ENCODE measurements at places on chromosomes 3 and 15.

DNA sequence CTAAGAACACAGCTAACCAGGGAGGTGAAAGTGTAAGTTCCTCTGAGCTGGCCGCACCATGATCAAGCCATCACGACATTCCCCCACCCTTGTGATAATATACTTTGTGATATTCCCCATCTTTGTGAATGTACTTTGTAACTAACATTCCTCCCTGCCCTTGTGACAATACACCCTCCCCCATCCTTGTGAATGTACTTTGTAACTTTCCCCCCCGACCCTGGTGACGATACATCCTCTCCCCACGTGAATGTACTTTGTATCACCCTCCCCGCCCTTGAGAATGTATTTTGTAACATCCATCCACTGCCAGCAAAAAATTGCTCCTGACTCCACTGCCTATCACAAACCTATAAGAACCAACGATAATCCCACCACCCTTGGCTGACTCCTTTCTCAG, 20.2 kb upstream of the OR5H6 start:
- DNase-seq: no peak

DNA sequence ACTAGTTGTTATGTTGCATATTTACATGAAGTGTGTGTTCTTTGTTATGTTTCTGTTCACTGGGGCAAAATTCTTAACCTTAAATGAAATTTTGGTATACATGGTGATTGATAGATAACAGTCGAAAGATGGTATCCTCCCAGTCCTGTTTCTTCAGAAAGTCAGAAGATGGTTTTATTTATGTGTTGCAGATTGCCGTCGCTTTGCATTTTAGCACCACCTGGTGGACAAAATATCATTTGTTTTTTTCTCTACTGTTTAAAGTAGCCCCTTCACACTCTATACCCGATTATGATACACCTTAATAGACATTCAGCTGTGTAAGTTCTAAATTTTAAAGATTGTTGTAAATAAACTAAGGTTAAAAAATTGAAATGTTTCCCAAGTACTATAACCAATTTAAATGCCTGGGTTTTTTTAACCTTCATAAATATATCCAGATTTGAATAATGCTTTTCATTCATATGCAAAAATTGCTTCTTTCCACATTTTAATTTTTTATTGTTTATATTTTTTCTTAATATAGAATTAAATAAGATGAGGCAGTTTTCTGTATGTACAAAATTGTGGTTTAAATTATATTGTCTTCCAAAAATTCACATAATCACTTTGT, 152.2 kb downstream of the ALCAM start:
- DNase-seq: peak; percentile 54

GRCh38 chr3:140114789-140115080, 179.8 kb downstream of the CLSTN2 start:
- no peak for DNase-seq

GRCh38 chr15:72919936-72920465, 132.3 kb upstream of the NEO1 start:
- DNase-seq: no peak

- no peak for DNase-seq
Measured at GRCh38 chr3:107506458-107506857, 16.3 kb upstream of the BBX start.

GRCh38 chr3:17882981-17883380, 140.6 kb upstream of the TBC1D5 start:
- DNase-seq: no peak

DNA sequence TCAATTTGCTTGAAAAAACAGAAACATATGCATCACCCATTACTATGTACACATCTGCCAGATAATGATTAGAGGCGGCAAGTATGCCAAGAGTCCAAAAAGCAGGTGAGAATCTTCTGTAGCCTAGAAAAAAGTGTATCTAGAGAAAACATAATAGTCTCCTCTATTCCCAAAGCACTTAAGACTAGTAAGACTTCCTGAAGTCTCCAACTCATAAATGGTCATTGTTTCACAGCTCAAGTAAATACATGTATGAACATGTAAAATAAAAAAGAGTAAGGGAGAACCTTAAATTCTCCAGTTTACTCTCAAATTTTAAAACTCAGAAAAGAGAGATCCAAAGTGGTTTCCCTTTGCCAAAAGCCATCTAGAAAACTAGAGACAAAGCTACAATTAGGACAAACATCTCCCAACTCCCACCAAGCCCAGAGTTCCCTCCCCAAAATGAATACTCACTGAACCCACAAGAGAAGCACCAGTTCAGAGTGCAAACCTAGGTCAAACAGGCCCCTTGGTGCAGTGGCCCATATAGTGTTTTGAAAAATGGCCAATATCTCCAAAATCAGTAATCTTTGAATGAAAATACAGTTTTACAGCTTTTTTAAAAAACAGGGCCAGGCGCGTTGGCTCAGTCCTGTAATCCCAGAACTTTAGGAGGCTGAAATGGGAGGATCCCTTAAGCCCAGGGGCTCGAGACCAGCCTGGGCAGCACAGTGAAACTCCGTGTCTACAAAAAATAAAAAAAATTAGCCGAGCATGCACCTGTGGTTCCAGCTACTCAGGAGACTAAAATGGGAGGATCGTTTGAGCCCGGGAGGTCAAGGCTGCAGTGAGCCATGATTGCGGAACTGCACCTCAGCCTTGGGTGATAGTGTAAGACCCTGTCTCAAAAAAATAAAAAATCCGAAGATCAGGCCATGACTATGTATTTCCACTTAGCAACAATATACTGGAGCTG, 11.0 kb upstream of the MAP4 start:
- DNase-seq: no peak

DNA sequence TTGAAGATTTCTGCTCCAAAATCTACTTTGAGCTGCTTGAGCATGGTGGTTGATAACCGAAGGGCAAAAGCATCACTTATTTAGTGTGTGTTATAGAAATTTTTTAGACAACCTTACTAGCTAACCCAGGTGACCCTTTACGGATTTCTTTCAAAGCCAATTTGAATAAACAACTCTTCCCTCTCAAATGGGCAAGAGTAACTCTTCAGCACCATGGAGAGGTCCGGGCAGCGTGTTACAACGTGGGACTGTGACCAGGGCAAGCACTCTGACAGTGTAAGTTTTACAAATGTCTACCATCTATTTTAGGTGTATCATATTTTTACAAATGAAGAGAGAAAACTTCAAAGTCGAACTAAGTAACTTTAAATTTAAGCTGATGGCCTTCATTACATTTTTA, 471.8 kb downstream of the MFSD1 start:
- no peak for DNase-seq

DNA sequence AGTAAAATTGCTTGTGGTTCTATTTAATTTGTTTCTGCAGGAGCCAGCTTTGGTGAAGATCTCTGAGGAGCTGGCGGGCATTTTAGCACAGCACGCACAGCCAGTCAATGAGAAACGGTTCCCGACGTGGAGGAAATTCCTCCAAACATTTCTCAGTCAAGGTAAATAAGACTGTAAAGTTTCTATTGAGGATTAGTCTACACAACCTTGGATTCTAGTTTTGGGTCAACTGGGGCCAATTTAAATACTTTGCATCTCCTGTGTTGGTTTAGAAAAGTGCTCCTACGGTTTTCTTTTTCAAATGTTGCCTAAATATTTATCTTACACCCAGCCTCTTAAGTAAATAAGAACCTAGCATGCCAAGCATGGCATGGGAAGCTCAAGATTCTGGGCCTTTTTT, 104.0 kb upstream of the C15orf61 start:
- DNase-seq: no peak

DNA sequence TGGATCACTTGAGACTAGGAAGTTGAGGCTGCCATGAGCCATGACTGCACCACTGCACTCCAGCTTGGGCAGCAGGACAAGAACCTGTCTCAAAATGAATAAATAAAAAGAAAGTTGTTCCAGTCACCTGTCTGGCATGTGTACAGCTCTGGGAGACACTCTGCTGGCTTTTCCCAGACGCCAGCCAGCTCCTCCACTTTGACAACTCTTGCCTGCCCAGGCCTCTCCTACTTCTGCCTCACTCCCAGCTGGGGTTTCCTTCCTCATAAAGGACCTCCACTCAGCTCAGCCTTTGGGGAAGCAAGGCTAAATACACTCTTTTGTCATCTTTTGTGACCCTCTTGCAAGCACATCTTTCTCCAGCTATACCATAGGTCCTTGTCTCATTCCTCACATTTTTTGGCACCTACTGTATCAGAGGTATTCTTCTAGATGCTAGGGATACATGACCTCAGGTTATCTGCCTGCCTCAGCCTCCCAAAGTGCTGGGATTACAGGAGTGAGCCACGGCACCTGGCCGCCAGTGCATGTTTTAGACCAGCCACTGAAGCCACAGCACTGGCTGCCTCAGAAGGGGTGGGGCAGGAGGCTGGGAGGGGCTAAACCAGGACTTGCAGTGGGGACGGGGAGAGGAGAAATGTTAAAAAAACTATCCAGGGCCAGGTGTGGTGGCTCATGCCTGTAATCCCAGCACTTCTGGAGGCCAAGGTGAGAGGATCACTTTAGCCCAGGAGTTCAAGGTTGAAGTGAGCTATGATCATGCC, 10.0 kb upstream of the ELP6 start:
- no peak for DNase-seq

GRCh38 chr3:71780430-71780829, 4.5 kb downstream of the PROK2 start:
- no peak for DNase-seq

DNA sequence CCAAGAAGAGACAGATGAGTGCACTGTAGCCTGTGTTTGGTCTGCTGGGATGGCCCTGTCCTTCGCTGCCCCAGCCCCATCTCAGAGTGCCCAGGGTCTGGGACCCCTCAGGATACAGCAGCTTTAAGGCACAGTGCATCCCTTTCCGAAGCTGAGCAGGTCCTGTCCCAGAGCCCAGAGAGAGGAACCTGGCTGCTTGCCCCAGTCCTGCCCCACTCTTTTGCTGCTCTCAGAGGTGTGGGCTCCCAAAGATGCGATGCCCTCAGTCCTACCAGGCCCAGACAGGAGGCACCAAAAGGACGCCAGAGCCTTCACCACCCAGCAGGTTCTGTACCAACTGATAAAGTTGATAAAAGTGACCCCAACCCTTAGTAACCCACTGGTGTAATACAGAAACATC, 8.2 kb downstream of the PLCD1 start:
- no peak for DNase-seq

DNA sequence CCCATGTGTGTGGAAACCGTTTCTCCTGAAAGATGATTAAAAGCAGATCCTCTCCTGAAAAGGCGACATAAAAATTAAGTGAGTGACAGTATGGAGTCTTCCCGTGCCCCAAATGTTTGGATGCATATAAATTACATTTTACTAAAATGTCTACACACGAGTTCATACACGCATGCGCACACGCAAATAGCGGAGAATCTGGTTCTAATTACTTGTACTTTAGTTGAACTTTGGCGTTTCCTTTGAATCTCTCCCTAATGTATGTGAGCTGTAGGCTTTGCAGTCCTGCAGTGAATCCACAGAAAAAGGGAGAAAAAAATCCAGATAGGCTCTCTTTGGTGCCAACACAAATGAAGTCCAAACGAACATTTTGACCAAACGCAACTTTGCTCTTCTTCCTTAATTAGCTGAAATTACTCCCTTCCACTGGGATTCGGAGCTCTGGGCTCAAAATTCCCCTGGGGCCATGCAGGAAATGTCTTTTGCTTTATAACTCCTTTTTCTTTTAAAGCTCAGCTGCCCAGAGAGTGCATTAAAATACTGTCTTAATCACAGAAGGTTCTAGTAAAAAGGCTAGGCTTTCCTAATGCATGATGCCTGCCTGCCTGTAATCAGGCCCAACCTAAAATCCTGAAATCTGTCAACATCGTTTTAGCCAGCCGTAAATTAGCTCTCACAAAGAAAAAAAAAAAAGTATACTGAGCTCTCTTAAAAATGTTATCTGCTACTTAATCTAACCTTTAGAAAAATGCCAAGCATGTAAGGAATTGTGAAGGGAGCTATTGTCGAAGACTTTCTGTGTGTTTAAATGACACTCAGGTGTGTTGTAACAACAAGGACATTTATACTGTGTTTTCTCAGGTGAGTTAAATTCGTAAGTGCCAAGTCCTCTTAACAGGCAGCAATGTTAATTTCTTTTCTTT, 26.2 kb downstream of the RARB start:
- no peak for DNase-seq

DNA sequence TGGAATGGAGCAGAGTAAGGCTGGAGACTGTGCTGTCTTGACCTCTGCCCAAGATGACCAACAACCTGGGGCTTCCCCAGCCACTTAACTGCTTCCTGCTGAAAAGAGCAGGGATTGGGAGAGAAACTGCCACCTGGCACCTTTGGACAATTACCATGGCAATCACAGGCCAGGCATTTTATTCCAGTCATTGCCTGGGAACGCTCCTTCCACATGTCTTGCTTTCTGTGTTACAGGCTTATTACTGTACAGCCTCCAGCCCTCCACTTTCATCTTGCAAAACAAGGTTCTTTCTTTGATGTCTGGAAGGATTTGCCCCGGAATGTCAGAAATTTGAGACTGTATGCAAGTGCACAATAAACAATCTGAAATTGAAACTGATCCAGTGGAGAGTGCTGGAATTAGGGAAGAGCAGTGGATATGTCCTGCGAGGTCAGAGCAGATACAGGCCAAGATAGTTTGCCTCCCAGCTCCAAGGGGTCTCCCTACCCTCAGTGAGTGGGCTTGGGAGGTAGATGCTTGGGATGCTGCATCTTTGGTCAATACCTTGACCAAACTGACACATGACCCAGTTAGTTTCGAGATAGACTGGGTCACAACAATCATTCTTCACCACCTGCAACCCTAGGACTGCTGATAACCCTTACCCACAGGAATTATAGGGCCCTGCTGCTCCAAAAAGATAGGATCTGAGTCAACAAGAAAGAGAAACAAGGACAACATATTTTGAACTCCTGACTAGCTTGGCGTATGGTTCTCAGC, 2.7 kb downstream of the PPP1R14D start:
- DNase-seq: no peak

- DNase-seq: no peak
Measured at GRCh38 chr3:180626844-180627243, 24.9 kb downstream of the TTC14 start.

DNA sequence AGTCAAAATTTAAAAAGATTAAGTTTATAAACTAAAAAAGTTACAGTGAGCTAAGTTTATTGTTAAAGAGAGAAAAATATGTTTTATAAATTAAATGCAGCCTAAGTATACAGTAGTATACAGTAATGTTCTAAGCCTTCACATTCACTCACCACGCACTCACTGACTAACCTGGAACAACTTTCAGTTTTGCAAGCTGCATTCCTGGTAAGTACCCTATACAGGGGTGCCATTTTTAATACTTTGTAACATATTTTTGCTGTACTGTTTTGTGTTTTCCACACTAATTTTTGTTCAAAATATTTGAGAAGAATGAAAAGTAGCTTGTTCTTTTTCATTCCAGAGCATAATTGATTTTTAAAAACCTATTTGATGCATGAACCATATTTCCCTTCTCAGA, 524.9 kb downstream of the RBMS3 start:
- no peak for DNase-seq

DNA sequence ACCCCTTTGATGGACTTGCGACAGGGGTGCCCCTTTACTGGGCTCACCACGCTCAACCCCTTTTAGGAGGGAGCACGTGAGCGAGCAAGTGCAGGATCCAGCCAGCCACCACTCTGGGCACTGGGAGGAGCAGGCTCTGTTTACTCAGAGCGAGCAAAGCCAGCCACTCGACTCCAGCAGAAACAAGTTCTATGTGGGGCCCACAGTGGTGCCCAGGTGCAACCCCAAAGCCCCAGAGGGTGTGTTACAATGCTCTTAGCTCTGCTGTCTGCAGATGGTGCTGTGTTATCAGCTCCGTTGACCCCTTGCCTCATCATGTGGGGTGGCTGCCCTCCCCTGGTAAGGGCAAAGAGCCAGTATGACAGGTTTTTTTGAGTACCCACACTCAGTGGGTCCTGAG, 120.3 kb upstream of the SUCLG2 start:
- no peak for DNase-seq

GRCh38 chr15:90188914-90189748, 12.0 kb upstream of the SEMA4B start:
- no peak for DNase-seq

- DNase-seq: no peak
Measured at GRCh38 chr3:50297384-50297775, 1.8 kb downstream of the HYAL3 start.

All from HCT116 (cell line).